CD8-positive, alpha-beta memory T cell (primary cell): ENCODE measurements at places on chromosomes 2 and 18. TPM values are rescaled to one million over a fixed set of nuclear protein-coding genes. Genes with fewer than 3 reads are reported as not detected.

GRCh38 chr2:205540036-205540435, 142.3 kb upstream of the NRP2 start:
- no peak for DNase-seq

DNA sequence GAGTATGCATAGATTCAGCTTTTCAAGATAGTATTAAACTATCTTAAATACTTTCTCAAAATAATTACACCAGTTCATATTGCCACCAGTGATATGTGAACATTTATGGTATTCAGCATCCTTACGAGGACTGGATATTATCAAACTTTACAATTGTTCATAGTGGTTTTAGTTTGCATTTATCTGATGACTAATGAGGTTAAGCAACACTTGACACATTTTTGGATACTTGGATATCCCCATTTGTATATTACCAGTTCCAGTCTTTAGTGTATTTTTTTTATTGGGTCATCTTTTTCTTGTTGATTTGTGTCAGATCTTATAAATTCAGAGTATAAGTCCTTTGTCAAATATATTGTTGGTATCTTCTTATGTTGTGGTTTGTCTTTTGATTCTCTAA, 128.4 kb downstream of the ASXL3 start:
- DNase-seq, result no peak

DNA sequence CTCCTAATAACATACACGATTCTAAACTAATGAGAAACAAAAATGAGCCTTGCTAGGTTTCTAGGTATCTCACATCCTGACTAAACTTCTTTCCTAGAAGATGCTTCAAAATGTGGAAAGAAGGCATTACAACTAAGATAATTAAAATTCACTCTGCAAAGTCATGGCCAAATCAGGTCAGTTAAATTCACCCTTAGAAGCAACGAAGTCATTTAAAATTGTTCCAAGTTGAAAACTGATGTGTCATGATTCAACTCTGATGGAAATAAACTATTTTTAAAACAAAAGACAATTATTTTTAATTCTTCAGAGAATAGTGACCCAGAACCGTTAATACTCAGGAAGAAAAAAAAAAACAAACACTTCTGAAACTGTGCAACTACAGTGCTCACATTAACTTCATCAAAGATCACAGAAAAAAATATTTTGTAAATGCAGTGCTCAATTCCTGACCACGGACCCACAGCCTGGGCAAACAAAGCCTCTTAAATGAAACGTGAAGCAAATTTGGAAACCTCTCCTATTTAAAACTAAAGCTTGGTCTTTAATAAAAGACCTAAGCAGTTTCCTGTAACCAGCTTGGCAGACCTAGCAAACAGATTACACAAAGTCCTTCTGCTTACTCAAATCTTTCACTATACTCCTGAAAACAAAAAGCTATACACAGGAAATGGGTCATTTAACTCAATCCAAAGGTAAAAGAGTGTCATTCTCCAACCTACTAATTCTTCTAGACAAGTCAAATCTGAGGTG, 39.0 kb downstream of the CHN1 start:
- DNase-seq, result no peak

DNA sequence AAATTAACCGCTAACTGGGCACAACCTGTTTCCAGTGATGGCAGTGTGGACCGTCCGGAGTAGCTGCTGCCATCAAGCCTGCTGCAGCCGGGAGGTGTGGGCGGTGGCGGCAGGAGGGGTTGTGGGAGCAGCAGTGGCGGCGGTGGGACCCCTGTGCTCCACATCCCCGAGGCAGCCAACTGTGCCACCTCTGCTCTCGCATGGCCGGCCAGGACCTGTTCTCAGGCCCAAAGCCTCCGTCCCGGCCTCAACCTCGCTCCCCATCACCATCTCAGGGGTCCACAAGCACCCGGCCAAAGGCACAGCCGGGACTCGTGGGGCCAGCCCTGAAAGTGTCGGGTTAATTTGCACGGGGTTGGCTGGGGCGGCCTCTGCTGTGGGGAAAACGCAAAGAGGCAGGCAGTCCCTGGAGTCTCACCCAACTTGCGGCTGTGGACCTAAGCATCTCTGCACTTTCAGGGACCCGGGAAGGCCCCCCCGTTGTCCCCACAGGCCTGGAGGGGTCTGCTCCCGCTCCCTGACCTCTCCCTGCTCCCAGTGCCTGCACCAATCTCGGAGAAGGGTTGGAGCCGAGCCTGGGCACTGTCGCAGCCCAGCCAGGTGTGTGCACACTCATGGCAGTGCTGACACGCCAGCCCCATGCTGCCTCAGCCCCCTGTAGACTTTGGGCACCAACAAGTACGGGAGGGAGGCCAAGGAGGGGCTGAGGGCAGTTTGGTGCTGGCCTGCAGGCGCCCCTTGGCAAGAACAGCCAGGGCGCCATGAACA, 44.4 kb upstream of the PEX13 start:
- DNase-seq, result no peak

DNA sequence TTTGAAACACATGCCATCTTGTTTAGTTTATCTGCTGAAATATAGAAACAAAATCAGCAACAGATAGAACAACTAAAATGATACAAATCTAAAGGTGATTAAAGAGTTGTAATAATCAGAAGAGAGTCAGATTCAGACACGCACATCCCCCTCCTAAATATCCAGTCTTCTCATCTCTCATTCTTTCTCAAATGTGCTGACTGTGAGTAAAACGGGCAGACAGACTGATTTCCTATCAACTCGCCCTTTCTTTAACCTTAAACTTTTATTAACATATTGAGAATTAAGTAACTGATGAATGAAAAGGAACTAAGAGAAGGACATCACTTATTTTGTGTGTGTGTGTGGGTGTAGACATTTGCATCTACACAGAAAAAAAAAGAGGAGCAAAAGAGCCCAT, 34.6 kb upstream of the SPP2 start:
- no peak for DNase-seq

- DNase-seq, result no peak
These were observed 669.1 kb downstream of the ADCYAP1 start for GRCh38 chr18:1573732-1574131.

GRCh38 chr2:216692636-216693413, 2.5 kb downstream of the IGFBP5 start:
- DNase-seq, result peak; percentile 76

DNA sequence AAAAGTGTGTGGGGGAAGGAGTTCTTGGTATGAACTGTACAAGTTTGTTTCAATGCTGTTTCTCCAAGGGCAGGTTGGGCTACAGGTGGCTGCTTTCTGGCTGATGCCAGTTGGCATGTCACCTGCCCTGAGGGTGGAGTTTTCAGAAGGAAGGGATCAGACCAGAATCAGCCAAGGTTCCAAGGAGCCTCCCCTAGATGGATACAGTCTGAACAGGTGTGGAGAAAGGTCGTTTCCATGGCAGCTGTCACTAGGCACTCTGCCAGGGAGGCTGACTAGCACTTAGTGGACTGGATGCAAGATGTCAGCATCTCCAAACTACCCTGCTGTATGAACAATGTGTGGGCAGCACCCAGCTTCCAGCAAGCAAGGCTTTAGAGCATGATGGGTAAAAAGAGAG, 444.4 kb upstream of the HNRNPA3 start:
- DNase-seq, result no peak

- DNase-seq, result no peak
These were observed 137.9 kb upstream of the VRK2 start for GRCh38 chr2:57908736-57909161.

GRCh38 chr2:196181484-196181883, 10.1 kb upstream of the STK17B start:
- DNase-seq, result no peak

DNA sequence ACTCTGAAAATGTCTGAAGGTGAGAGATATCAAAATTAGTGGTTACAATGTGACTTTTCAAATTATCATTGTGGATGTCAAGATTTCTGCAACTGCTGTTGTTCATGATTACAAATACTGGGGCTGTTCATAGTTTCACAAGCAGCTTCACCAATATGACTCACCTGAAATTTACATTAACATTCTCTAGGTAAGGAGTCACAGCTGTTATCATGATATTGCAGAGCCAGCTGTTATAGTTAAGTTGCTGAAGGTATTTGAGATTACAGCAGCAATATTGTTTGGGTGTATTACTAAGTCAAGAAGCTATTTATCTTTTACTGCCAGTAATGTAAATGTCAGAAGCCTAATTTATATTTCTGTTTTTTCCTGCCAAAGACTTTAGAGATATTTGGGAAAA, 140.0 kb downstream of the MC4R start:
- no peak for DNase-seq

DNA sequence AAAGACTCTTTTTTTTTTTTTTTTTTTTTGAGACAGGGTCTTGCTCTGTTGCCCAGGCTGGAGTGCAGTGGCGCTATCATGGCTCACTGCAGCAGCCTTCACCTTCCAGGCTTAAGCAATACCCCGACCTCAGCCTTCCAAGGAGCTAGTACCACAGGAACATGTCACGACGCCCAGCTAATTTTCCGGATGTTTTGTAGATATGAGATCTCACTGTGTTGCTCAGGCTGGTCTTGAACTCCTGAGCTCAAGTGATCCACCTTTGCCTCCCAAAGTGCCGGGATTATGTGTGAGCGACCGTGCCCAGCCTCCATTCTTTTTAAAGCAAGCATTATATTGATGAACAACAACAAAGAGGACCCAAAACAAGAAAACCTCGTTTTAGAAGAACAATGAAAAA, 307.1 kb upstream of the ID2 start:
- no peak for DNase-seq

GRCh38 chr2:38553554-38553953, 49.2 kb downstream of the HNRNPLL start:
- no peak for DNase-seq

- no peak for DNase-seq
These were observed 239.5 kb upstream of the REV1 start for GRCh38 chr2:99729104-99730025.

- no peak for DNase-seq
These were observed 30.2 kb downstream of the KLHL14 start for GRCh38 chr18:32742579-32742978.

DNA sequence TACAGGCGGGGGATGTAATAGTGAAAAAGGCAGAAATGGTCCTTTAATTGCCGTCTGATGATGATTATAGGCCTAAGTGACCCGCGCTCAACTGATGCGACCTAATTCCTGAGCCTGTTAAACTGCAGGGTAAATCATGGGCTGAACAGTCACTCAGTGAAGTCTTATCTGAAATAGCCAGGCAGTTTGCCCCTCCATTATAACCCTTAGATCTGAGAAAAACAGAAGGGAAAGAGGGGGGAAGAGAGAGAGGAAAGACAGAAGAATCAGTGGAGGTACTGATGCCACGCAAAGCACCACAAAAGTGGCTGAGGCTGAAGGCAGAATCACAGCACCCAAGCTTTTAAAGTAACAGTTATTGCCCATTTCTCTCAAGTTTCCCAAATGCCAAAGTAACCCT, 73.1 kb upstream of the DNMT3A start:
- DNase-seq, result no peak

- DNase-seq, result no peak
These were observed 44.3 kb downstream of the CYRIA start for GRCh38 chr2:16621316-16621715.

- DNase-seq, result no peak
These were observed 204.6 kb downstream of the SP3 start for GRCh38 chr2:173760553-173760952.

- DNase-seq, result no peak
These were observed 16.2 kb downstream of the SAG start for GRCh38 chr2:233323851-233324250.

- no peak for DNase-seq
These were observed 19.8 kb upstream of the ZNF532 start for GRCh38 chr18:58844871-58845270.

- no peak for DNase-seq
These were observed 21.0 kb upstream of the SEMA4C start for GRCh38 chr2:96890726-96891385.

GRCh38 chr18:3451989-3452749, 2.2 kb downstream of the TGIF1 start:
- DNase-seq, result peak; percentile 31

DNA sequence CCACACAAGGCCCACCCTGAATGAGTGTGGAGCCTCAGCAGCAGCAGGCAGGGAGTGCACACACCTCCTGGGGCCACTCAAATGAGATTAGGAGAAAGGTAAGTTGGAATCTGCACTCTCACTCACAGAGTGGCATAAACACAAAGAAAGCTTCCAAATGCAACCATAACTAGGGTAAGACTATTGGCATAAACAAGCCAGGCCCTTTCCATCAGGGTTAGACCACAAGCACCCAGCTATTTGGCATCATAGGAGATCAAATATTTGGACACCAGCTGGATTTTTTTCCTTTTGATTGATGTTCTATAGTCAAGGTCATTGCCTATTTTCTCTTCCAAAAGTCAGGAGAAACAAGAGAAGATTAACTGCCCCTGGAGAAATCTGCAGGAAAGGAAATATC, 471.5 kb downstream of the TXNL1 start:
- no peak for DNase-seq

The DSC3 gene
- total RNA-seq, result not detected

The INO80B gene
- total RNA-seq, result 44.1 TPM

The LINC00305 gene
- total RNA-seq, result not detected

The GALNT14 gene
- total RNA-seq, result 0.74 TPM

The CENPA gene
- total RNA-seq, result 21.6 TPM

The COQ10B gene
- 23.7 TPM for total RNA-seq

The ANKRD23 gene
- 3.9 TPM for total RNA-seq

The ASXL3 gene
- total RNA-seq, result not detected

The ASPRV1 gene
- 0.77 TPM for total RNA-seq

The CPSF3 gene
- total RNA-seq, result 79.0 TPM

The FAM124B gene
- not detected for total RNA-seq

The GRB14 gene
- not detected for total RNA-seq

The TCF23 gene
- total RNA-seq, result not detected

The PPM1B gene
- total RNA-seq, result 40.4 TPM

The C2orf42 gene
- 29.1 TPM for total RNA-seq

The AFG3L2 gene
- total RNA-seq, result 75.6 TPM

The PIAS2 gene
- 25.1 TPM for total RNA-seq

The IL1RN gene
- 1.2 TPM for total RNA-seq

The STARD6 gene
- total RNA-seq, result 0.46 TPM
